Thoracic aorta (tissue), 2 donors: ENCODE measurements at places on chromosomes 5 and 9. TPM values are rescaled to one million over a fixed set of nuclear protein-coding genes. Genes with fewer than 3 reads are reported as not detected.

The QRFP gene
- total RNA-seq: not detected

The SPATA31A3 gene
- not detected for total RNA-seq

The BARHL1 gene
- total RNA-seq: not detected

- DNase-seq: no peak
- peaks cover 51% of the 10 kb centered on the region for H3K36me3 ChIP-seq
- H3K4me3 ChIP-seq: no peak overlapping the region
- no peaks in the 10 kb centered on the region for H3K27me3 ChIP-seq
- H3K4me1 ChIP-seq: peaks cover 63% of the 10 kb centered on the region
Measured at GRCh38 chr9:35560625-35561337, 44.3 kb upstream of the TESK1 start.

- DNase-seq: no peak
- H3K4me1 ChIP-seq: no peaks in the 10 kb centered on the region
- H3K36me3 ChIP-seq: no peaks in the 10 kb centered on the region
- H3K27me3 ChIP-seq: no peaks in the 10 kb centered on the region
- no peak overlapping the region for H3K4me3 ChIP-seq
Measured at GRCh38 chr5:53873235-53873634, 312.8 kb downstream of the NDUFS4 start.

GRCh38 chr5:67925511-67925910 lies 290.0 kb upstream of the PIK3R1 start:
- no peaks in the 10 kb centered on the region for H3K36me3 ChIP-seq
- H3K4me1 ChIP-seq: no peaks in the 10 kb centered on the region
- no peak for DNase-seq
- no peaks in the 10 kb centered on the region for H3K27me3 ChIP-seq
- H3K4me3 ChIP-seq: no peak overlapping the region

DNA sequence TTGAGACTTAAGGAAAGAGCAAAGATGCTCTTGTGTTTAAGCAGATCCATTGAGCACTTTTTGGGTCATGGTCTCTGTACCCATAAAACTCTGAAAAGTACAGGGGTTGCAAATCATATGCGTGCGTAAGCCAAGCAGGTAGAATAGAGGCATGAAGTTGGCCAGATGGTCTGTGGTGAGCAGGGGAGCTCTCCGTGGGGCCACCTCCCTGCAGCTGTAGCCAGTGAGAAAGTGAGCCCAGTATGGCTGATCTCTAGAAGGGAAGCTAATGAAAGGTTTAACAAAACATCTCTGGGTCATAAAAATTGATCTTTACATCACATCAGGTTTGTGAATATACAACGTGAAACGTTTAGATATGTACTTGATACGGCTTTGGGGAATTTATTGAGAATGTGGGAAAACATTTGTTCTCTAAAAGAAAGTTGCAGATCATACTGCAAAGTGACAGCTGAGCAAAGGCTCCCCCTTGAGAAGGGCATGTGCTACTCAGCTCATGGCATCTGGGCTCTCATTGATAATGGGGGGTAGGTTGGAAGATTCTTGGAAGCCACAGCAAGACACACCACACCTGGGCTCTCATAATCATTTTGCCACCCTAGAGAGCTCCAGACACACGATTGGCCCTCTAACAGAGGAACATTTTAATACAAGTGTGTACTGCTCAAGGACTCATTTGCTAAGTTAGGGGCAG lies 30.6 kb downstream of the SH3GL2 start:
- DNase-seq: no peak
- no peak overlapping the region for H3K4me3 ChIP-seq
- H3K27ac ChIP-seq: no peak overlapping the region
- H3K36me3 ChIP-seq: no peaks in the 10 kb centered on the region

- H3K27ac ChIP-seq: peak overlapping the region; percentile 93
- peak overlapping the region; percentile 56 for H3K4me3 ChIP-seq
- no peaks in the 10 kb centered on the region for H3K27me3 ChIP-seq
- no peak for DNase-seq
- no peaks in the 10 kb centered on the region for H3K36me3 ChIP-seq
- H3K4me1 ChIP-seq: peaks cover 19% of the 10 kb centered on the region
Measured at GRCh38 chr5:141560151-141560550, 58.6 kb downstream of the DIAPH1 start.

DNA sequence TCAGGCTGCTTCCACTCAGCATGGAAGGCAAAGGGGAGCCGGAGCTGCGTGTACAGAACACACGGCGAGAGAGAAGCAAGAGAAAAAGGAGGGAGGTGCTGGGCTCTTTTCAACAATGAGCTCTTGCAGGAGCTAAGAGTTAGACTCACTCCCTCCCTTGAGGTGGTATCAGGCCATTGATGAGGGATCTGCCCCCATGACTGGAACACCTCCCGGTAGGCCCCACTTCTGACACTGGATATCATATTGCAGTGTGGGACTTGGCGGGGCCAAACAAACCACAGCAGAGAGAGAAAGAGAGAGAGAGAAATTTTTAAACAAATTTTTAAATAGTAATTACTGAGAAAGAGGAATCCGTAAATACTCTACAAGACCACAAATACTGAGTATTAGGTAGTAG lies 182.2 kb downstream of the TRIO start:
- H3K27ac ChIP-seq: no peak overlapping the region
- H3K36me3 ChIP-seq: peaks cover 9% of the 10 kb centered on the region
- DNase-seq: no peak
- H3K4me1 ChIP-seq: no peaks in the 10 kb centered on the region
- H3K4me3 ChIP-seq: no peak overlapping the region

DNA sequence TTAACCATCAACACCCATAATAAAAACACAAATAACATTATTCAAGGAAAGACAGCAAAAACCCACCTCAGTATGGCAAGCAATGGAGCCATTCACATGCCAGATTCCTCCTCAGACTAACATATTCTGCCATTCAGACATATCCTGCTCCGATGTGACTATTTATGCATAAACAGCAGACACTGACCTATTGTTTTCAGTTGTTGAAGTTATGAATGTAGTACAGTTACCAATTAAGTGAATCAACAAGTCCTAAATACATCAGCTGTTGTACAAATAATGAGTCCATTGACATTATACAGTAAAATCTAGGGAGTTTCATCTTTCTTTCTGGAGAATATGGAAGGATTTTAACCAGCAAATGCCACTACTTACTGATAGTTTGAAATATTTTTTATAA lies 131.7 kb downstream of the DENND1A start:
- no peaks in the 10 kb centered on the region for H3K36me3 ChIP-seq
- no peaks in the 10 kb centered on the region for H3K27me3 ChIP-seq
- H3K4me3 ChIP-seq: no peak overlapping the region
- no peak overlapping the region for H3K27ac ChIP-seq
- DNase-seq: no peak

DNA sequence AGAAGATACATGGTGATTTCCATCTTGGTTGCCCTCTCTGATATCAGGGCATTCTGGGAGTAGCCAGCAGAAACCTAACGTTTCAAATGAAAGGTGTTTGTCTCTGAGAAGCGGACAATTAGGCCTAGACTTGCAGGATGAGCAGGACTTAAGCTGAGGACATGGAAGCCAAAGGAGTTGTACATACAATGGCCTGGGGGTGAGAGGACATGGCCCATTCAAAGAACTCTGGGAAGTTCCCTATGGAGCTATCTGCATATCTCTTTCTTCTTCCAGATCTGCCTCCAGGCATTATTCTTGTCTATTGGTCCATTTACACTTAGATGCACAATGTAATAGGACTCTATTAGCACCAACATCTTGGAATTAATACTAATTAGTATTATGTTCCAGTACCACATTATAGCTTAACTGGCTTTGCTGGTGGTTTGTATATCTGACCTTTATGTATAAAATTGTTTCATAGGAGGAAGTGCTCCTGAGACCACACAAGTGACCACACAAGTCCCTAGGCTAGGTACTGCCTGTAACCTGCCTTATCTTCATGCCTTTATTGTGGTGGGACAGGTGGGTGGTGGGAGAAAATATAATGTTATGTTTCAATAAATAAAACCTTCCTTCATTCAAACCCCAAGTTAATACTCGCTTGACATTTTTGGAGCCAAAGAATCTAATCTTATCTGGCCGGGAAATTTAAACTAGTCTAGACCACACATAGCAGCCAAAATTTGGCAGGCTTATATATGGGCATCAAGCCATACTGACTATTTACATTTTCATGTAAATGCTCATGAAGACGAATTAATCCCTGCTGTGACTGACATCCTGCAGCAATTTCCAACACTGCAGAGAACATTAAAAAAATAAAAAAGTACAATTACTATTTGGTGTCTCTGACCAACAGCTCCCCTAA lies 52.1 kb upstream of the EQTN start:
- no peaks in the 10 kb centered on the region for H3K27me3 ChIP-seq
- H3K4me1 ChIP-seq: peaks cover 8% of the 10 kb centered on the region
- H3K27ac ChIP-seq: no peak overlapping the region
- no peaks in the 10 kb centered on the region for H3K36me3 ChIP-seq
- no peak for DNase-seq

GRCh38 chr9:18896004-18896403 lies 137.0 kb downstream of the SAXO1 start:
- no peak for DNase-seq
- H3K27ac ChIP-seq: no peak overlapping the region
- H3K4me3 ChIP-seq: no peak overlapping the region
- H3K4me1 ChIP-seq: no peaks in the 10 kb centered on the region
- H3K27me3 ChIP-seq: no peaks in the 10 kb centered on the region
- H3K36me3 ChIP-seq: peaks cover 9% of the 10 kb centered on the region

DNA sequence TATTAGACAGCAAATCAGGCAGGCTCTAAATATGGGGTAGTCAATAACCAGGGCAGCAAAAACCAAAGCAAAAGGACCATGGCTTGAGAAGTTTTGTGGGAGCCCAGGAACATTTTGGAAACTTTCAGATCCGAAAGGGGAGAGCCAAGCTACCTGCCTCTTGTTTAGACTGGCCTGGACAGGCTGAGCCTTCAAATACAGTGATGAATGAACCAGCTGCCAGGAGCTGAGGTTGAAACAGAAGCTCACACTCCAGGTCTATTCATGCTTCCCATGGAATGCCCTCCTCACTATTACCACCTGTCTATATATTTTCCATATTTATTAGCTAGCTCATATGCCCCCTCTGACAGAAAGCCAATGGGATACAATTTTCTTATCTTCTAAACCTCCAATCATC lies 150.8 kb upstream of the SLC44A1 start:
- H3K36me3 ChIP-seq: no peaks in the 10 kb centered on the region
- H3K27me3 ChIP-seq: no peaks in the 10 kb centered on the region
- no peak for DNase-seq
- H3K4me3 ChIP-seq: no peak overlapping the region

GRCh38 chr5:87307796-87308423 lies 40.2 kb downstream of the RASA1 start:
- H3K36me3 ChIP-seq: no peaks in the 10 kb centered on the region
- no peaks in the 10 kb centered on the region for H3K27me3 ChIP-seq
- H3K4me1 ChIP-seq: no peaks in the 10 kb centered on the region
- no peak overlapping the region for H3K4me3 ChIP-seq
- DNase-seq: no peak
- H3K27ac ChIP-seq: no peak overlapping the region

- no peak overlapping the region for H3K27ac ChIP-seq
- no peaks in the 10 kb centered on the region for H3K36me3 ChIP-seq
- H3K4me3 ChIP-seq: no peak overlapping the region
- no peaks in the 10 kb centered on the region for H3K27me3 ChIP-seq
Measured at GRCh38 chr9:18421391-18421790, 52.6 kb upstream of the ADAMTSL1 start.

DNA sequence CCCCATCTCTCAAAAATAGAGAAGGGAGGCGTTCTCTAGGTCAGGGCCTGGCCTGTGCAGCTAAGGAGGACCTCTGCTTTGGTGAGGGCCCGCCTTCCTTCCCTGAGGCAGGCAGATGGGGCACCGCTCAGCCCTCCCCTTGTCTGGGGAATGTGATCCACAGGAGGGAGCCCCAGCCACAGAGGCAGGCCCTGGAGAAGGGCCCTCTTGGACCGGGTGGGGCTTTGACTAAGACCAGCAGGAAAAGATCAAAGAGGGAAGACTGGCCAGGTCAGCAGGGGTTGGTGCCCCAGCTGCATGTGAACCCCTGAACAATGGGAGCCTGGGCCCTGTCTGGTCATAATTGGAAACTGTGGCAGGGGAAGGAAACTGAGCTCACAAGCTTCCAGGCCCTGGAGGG lies 21.9 kb downstream of the PTPA start:
- no peak overlapping the region for H3K27ac ChIP-seq
- H3K27me3 ChIP-seq: no peaks in the 10 kb centered on the region
- H3K4me3 ChIP-seq: no peak overlapping the region
- peaks cover 22% of the 10 kb centered on the region for H3K36me3 ChIP-seq
- no peak for DNase-seq

DNA sequence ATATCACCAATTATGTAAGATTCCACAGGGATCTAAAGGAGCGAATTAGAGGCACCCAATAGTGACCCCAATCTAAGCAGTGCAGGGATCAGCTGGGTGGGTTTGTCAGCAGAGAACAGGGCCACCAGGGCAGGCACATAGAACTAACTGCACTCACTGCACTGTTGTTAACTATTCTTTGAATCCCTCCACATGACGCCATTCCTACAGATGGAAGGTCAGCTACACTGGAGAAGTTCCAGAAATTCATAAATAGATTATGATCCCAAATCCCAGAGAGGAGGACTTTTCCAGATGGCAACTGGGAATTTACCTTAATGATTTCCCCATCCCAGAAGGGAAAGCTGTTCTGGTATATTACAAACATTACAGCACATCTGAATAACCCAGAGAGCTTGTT lies 84.2 kb downstream of the THBS4 start:
- no peak overlapping the region for H3K27ac ChIP-seq
- H3K4me3 ChIP-seq: no peak overlapping the region
- no peaks in the 10 kb centered on the region for H3K27me3 ChIP-seq
- DNase-seq: no peak
- no peaks in the 10 kb centered on the region for H3K4me1 ChIP-seq
